Activated T-cell treated with anti-CD3 and anti-CD28 coated beads, Interleukin-2, amount 50 U/mL, for 72 hours (primary cell): ENCODE measurements at places on chromosomes 7 and 10. TPM values are rescaled to one million over a fixed set of nuclear protein-coding genes. Genes with fewer than 3 reads are reported as not detected.

GRCh38 chr7:80473751-80474150 lies 38.1 kb downstream of the GNAT3 start:
- no peak overlapping the region for H3K4me3 ChIP-seq
- H3K36me3 ChIP-seq = no peaks in the 10 kb centered on the region
- H3K27me3 ChIP-seq = no peaks in the 10 kb centered on the region
- no peak for DNase-seq
- no peak overlapping the region for H3K27ac ChIP-seq

The ZNF775 gene
- 6.5 TPM for total RNA-seq

DNA sequence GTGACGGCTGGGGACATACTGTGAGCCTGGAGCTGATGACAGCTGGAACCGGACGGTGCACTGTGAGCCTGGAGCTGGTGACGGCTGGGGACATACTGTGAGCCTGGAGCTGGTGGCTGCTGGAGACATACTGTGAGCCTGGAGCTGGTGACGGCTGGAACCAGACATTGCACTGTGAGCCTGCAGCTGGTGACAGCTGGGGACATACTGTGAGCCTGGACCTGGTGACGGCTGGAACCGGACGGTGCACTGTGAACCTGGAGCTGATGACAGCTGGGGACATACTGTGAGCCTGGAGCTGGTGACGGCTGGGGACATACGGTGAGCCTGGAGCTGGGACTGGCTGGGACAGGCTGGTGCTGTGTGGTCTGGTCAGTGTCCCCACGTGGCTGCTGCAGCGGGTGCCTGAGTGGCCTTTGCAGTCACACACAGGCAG lies 47.9 kb downstream of the PTPRN2 start:
- H3K4me1 ChIP-seq = peaks cover 6% of the 10 kb centered on the region
- DNase-seq = no peak
- no peak overlapping the region for H3K27ac ChIP-seq

- H3K27ac ChIP-seq = no peak overlapping the region
- H3K27me3 ChIP-seq = no peaks in the 10 kb centered on the region
- H3K4me1 ChIP-seq = no peaks in the 10 kb centered on the region
- H3K36me3 ChIP-seq = no peaks in the 10 kb centered on the region
These were observed 30.1 kb downstream of the NEUROD6 start for GRCh38 chr7:31310321-31310935.

- H3K27ac ChIP-seq = no peak overlapping the region
- H3K36me3 ChIP-seq = no peaks in the 10 kb centered on the region
- no peak overlapping the region for H3K4me3 ChIP-seq
These were observed 5.2 kb upstream of the PDGFA start for GRCh38 chr7:524800-525199.

GRCh38 chr10:110239892-110240291 lies 32.5 kb downstream of the MXI1 start:
- peaks cover 4% of the 10 kb centered on the region for H3K36me3 ChIP-seq
- H3K4me3 ChIP-seq = no peak overlapping the region
- H3K27me3 ChIP-seq = no peaks in the 10 kb centered on the region
- peaks cover 30% of the 10 kb centered on the region for H3K4me1 ChIP-seq

- peak overlapping the region; percentile 13 for H3K27ac ChIP-seq
- no peak for DNase-seq
- no peak overlapping the region for H3K4me3 ChIP-seq
- H3K36me3 ChIP-seq = no peaks in the 10 kb centered on the region
- H3K4me1 ChIP-seq = peaks cover 6% of the 10 kb centered on the region
These were observed 78.8 kb downstream of the RALA start for GRCh38 chr7:39702133-39702532.

DNA sequence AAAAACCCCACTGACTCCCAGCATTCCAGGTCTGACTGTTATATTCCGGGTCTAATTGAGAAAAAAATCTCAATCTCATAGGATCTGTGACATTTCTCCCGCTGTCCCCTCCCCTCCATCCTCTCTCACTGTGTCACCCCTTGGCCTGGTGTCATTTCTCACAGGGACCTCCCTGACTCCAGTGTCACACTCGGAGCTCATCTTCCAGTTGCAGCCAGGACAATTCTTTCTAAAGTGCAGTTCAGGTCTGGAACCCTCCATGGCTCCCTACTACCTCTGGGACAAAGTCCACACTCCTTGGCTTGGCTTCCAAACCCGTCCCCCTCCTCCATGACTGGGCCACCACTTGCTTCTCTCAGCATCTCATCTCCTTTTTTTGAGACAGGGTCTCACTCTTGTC lies 14.2 kb downstream of the MLXIPL start:
- no peaks in the 10 kb centered on the region for H3K4me1 ChIP-seq
- no peak overlapping the region for H3K27ac ChIP-seq
- no peak for DNase-seq
- no peak overlapping the region for H3K4me3 ChIP-seq
- H3K36me3 ChIP-seq = no peaks in the 10 kb centered on the region

The PSMG3 gene
- 49.7 TPM for total RNA-seq

DNA sequence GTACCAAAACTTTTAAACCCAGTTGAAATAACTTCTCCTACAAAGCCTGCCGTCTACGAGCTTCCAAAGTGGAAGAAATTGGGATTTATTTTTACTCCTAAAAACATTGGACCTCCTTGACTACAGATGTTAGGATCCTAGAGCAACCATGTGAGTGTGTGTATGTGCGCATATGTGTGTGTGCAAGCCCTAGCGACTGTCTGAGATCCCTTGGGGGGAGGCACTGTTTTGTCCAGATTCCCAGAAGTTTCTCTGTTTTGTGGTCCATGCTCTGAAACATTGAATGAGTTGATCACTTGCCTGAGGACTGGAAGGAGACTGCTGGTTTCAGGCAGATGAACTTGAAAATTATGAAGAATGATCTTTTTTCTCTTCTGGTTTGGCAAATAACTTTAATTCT lies 312.3 kb upstream of the ZNF32 start:
- H3K4me3 ChIP-seq = no peak overlapping the region
- H3K27me3 ChIP-seq = peaks cover 23% of the 10 kb centered on the region
- H3K36me3 ChIP-seq = no peaks in the 10 kb centered on the region
- H3K27ac ChIP-seq = no peak overlapping the region

The CRPPA gene
- total RNA-seq = 0.86 TPM

The ASB10 gene
- not detected for total RNA-seq

GRCh38 chr7:43454936-43455518 lies 127.9 kb upstream of the STK17A start:
- H3K27me3 ChIP-seq = peaks cover 20% of the 10 kb centered on the region
- H3K4me3 ChIP-seq = no peak overlapping the region
- H3K36me3 ChIP-seq = no peaks in the 10 kb centered on the region
- H3K27ac ChIP-seq = no peak overlapping the region

DNA sequence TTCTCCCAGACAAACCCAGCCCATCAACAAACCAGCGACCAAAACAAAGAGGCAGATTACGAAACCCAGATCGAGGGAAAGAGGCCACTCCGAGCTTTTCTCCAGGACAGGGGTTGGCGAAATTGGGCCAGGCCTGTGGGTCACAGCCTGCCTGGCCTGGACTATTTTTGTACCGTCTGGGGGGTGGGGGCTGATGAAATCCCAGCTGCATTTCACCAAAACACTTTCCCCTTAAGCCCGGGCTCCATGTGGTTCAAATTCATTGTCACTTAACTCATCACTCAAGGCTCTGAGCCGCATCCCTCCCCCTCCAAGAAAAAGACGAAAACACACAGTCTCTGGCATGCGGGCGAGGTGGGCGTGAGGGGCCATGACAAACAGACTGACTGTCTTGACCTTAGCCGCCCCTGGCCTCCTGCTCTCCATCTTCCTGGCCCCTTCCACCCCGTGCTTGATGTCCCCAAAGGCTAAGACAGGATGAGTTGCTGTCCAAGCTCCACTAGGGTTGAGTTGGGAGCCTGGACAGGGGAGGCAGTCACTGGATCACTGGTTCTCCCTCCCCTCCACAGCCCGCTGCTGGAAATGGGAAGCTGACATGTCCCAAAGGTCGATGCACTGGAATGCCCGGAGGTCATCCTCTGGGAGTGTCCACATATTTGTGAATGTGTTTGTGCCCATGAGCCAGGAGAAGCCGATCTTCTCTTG lies 19.2 kb downstream of the TMEM270 start:
- no peaks in the 10 kb centered on the region for H3K4me1 ChIP-seq
- no peaks in the 10 kb centered on the region for H3K36me3 ChIP-seq
- no peak overlapping the region for H3K4me3 ChIP-seq
- no peak for DNase-seq
- no peak overlapping the region for H3K27ac ChIP-seq

- no peak overlapping the region for H3K27ac ChIP-seq
- no peaks in the 10 kb centered on the region for H3K27me3 ChIP-seq
- H3K4me3 ChIP-seq = no peak overlapping the region
These were observed 69.8 kb upstream of the DNAJB12 start for GRCh38 chr10:72424561-72424960.

The PTPRN2 gene
- total RNA-seq = 0.79 TPM

DNA sequence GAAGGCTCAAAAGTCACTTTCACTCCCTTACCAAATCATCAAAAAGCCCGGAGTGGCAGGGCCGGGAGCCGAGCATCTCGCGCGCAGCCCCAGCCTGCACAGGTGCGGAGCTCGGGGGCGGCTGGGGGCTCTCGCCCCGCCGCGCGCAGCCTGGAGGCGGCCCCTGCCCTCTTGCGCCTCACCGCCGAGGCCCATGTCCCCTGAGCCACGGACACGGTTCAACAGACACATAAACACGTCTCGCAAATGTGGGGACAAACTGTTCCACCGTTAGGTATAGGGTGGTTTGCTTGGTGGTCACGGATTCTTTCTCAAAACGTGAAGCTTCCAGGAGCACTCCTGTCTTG lies 700 bp downstream of the GSAP start:
- no peaks in the 10 kb centered on the region for H3K36me3 ChIP-seq
- peak overlapping the region; percentile 69 for H3K4me3 ChIP-seq
- peaks cover 32% of the 10 kb centered on the region for H3K27me3 ChIP-seq
- H3K4me1 ChIP-seq = peaks cover 52% of the 10 kb centered on the region

DNA sequence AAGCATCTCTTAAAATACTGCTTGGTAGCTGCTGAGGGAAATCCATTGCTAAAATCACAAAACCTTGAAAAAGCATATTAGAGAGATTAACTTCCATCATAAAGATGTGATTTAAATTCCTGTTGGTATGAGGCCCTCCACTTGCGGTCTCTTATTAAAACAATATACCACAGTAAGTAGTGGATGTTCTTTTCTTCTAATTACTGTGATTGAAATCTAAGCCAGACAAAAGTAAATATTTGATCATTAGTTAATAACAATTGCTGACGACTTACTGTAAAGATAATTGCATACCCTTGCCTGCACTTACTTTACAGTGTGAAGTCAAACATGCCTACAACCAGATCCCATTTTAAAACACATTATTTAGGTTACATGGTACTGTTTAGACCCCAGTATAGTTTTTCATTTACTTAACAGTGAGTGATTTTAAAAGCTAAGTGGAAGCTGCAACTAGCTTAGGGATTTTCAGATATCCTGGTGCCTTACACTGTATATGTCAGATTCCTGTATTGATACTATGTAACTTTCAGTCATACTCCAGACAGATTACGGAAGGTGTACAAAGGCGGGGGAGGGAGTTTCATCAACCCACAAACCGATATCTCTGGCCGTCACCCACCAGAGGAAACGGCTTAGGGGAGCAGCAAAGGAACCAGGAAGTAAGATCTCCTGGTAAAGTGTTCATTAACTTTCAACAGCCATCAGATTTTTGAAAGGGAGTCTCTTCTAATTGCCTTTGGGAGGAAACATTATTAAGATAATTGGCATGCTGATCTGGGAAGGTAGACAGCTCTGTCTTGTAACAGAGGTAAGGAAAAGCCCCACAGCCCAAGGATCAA lies 986 bp downstream of the NRP1 start:
- H3K4me3 ChIP-seq = peak overlapping the region; percentile 83
- H3K27me3 ChIP-seq = peaks cover 72% of the 10 kb centered on the region
- H3K4me1 ChIP-seq = peaks cover 20% of the 10 kb centered on the region
- DNase-seq = peak; percentile 32
- peak overlapping the region; percentile 28 for H3K27ac ChIP-seq

GRCh38 chr10:95539560-95540284 lies 21.4 kb downstream of the SORBS1 start:
- DNase-seq = no peak
- peaks cover 4% of the 10 kb centered on the region for H3K27me3 ChIP-seq
- H3K27ac ChIP-seq = no peak overlapping the region
- H3K36me3 ChIP-seq = no peaks in the 10 kb centered on the region

GRCh38 chr7:100360135-100360854 lies 2.4 kb downstream of the PILRB start:
- peaks cover 18% of the 10 kb centered on the region for H3K4me1 ChIP-seq
- H3K27me3 ChIP-seq = no peaks in the 10 kb centered on the region
- H3K27ac ChIP-seq = peak overlapping the region; percentile 13
- H3K36me3 ChIP-seq = peaks cover 38% of the 10 kb centered on the region

DNA sequence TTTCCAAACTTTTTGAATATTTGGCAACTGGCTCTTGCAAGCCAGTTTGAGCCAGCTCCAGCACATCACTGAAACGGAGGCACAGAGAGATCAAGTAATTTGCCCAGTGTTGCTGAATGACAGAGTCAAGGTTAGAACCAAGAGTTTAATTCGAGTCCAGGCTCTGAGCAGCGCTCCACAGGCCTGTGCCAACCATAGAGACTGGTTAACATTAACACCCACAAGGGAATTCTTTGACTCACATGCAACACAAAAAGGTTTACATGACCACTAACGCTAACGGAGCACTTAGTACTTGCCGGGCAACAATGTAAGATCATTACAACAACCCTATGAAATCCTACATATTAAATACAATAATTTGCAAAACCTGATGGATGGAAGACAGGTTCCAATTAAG lies 1.5 kb downstream of the RGS10 start:
- H3K36me3 ChIP-seq = peaks cover 4% of the 10 kb centered on the region
- peak overlapping the region; percentile 79 for H3K4me3 ChIP-seq
- peak overlapping the region; percentile 90 for H3K27ac ChIP-seq
